H1 (cell line): ENCODE measurements at places on chromosomes 11 and 22.

DNA sequence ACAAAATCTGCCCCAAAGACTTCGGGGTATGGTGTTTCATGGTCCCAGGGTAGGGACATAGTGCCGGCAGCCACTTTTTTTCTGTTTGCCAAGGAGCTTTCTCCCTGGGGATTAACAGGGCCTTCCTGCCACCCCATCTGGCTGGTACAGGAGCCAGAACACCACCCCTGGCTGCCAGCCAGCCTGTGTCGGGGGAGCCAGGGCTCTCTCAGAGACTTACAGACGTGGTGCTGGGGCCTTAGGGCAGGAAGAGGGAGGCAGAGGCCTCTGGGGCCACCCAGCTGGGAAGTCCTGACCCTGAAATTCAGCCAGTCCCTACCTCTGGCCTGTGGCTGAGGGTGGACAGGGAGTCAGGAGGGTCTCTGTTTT is 52.4 kb upstream of the CDON start:
- no peak for DNase-seq

DNA sequence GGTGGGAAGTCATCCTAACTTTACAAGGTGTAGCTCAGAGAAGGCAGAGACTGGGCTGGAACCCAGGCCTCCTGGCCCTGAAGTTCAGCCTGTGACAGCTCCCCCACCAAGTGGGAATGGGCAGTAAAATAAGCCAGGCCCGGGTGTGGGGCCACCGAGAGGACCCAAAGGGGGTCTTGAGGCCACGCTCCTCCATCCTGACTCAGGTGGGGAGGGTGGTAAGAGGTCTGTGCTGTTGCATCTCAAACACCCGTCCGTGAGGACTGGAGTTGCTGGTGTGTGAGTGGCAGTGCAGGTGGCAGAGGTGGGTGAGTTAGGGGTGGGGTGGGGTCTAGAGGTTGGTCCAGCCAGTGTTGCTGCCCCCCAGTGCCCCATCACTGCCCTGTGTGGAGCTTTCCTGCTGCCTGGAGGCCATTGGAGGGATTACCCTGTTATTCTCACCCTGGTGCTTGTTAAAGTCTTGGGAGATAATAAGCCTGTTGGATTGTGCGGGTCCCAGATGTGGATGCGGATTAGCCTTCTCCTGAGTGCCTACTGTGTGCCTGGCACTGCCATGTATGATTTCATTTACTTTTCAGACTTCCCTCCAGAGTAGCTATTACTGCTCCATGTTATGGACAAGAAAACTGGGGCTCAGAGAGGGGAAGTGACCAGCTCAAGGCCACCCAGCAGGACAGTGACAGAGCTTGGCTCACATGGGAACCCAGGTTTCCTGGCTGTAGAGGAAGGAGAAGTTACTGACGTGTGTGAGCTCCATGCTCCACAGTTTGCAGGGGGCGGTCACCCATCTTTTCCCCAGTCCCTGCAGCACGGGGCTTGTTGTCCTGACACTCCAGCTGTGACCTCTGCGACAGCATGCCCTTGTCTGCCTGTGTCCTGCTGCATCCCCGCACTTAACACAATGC is 12.9 kb downstream of the SERPINH1 start:
- no peak for DNase-seq

DNA sequence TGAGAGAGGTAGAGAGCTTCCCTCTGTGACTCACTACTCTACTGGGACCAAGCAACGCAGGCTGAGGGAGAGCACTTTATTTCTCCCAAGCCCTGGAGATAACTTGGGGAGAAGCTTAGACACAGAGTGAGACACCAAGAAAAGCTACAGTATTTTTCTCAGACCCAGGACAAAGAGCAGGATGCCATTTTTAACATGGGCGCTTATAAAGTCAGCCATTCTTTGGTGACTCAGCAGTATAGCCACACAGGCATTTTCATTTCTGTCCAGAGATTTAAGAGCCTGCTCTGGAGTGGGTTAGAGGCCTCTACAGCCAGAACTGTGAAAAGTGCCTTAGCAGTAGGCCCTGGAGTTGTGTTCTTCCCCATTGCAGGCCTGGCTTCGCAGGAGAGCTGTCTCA is 55.0 kb upstream of the GLYAT start:
- no peak for DNase-seq

DNA sequence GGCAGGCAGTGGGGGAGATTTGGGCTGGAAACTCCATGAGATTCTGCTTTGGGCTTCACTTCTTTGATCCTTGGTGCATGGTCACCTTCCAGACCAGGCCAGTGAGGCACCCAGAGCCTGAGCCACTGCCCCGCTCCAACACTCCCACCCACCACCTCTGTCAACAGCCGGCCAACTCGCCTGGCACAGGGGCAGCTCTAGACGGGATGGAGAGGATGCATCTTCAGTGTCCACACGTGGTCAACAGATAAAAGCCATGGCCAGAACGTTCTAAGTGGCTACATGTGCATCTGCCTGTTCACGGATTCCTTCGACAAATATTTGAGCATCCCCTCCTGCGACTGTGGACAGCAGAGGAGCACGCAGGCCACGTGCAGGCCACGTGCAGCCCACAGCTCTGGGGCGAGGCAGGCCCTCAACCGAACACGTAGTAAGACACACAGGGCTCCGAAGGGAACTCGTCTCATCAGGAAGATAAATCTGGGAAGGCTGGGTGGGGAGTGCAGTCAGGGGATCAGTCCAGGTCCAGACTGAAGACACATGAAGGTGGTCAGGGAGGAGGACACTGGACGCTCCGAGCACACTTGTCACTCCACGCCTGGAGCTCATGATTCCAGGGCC is 1.2 kb downstream of the LRRC56 start:
- no peak for DNase-seq

DNA sequence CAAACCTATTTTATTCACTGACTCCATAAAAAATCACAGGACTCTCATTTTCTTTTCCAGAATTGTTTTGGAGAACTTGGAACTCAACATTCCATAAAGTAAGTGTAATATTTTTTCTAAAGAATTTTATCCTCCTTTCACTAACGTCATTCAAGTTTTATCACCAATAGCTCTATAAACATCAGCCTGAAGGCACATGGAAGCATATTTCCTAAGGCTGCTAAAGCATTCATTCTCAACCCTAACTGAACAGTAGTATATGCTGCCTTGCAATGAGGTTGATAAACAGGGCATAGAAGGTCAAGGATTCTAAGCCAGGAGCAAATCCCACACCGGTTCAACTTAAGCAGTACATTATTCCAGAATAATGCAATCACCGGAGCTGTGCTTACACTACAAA is 273.9 kb downstream of the RAB38 start:
- DNase-seq: no peak

GRCh38 chr22:36872084-36872483 is 11.3 kb downstream of the NCF4 start:
- DNase-seq: no peak

- DNase-seq: peak; percentile 94
Measured at GRCh38 chr11:60334005-60334620, 7.1 kb downstream of the MS4A6E start.

- no peak for DNase-seq
Measured at GRCh38 chr22:28223826-28224225, 304.8 kb upstream of the PITPNB start.

DNA sequence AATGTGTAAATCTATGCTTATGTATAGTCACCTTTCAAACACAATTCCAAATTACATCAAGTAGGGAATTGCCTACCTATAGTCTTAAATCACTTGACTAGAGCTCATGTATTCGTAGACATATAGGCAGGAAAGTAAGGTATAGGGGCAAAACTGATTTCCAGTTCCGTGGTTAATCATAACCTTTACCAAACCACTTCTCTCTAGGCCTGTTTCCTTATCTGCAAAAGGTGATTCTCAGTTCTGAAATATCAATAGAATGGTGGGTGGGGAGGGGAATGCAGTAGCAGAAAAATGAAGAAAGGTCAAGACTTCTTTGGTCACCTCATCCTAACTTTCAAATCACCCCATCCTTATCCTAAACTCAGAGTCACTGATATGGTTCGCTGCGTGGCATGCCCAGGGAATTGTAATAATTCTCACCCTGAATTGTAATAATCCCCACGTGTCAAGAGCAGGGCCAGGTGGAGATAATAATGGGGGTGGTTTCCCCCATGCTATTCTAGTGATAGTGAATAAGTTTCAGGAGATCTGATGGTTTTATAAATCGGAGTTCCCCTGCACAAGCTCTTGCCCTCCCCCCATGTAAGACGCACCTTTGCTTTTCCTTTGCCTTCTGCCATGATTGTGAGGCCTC is 1.9 kb upstream of the ANO5 start:
- no peak for DNase-seq

DNA sequence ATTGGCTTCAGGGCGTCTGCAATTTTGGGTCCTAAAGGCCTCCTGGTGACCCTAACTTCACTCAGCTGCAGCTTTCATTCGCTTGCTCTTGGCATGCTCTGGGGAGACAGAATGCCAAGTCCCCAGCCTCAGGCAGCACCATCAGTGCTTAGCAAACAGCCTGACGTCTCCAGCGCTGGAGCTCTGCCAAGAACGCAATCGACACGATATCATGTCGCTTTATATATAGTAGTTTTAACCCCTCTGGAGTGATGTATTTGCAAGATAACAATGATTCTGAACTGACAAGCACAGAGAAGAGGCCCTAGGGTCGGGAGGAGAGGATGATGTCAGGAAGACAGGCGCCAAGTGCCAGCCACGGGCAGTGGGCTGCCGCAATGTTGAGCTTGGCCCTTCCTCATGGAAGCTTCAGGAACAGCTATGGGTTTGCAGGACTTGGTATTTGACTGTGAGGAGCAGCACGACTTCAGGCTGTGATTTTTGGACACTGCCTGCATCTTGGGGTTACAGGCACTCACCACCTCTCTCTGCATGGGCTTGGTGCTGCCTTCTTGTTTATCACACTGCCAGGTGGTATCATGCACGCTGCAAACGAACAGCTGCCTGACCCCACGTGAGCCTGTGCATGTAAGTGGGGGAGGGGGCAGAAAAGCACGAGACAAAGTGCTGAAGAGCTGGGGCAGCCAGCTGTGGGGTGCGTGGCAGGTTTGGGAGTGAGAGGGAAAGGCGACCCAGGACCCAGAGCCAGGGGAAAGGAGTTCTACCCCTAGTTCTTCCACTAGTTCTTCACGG is 26.1 kb downstream of the B3GAT1 start:
- no peak for DNase-seq

GRCh38 chr22:49751966-49752597 is 75.6 kb downstream of the BRD1 start:
- DNase-seq: no peak

GRCh38 chr22:29394931-29395581 is 6.7 kb upstream of the AP1B1 start:
- DNase-seq: peak; percentile 36

DNA sequence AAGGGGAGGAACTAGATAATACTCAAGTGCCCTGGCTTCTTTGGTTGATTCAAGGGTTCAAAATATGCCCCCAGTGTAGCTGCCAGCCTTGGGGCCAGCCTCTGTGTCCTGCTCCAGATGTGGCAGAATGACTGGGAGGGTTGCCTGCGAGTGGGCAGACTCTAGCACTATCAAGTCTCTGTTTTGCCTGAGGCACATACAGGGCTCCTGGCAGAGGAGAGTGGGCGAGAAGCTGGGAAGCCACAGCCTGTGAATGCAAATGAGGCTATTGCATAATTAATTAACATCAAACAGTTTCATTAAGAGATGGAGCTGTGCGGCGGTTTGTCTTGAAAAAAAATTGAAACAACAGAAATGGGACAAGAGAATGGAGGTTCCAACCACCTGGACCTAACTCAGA is 50.8 kb downstream of the BUD13 start:
- no peak for DNase-seq

- no peak for DNase-seq
Measured at GRCh38 chr11:13119361-13119760, 110.2 kb downstream of the RASSF10 start.

DNA sequence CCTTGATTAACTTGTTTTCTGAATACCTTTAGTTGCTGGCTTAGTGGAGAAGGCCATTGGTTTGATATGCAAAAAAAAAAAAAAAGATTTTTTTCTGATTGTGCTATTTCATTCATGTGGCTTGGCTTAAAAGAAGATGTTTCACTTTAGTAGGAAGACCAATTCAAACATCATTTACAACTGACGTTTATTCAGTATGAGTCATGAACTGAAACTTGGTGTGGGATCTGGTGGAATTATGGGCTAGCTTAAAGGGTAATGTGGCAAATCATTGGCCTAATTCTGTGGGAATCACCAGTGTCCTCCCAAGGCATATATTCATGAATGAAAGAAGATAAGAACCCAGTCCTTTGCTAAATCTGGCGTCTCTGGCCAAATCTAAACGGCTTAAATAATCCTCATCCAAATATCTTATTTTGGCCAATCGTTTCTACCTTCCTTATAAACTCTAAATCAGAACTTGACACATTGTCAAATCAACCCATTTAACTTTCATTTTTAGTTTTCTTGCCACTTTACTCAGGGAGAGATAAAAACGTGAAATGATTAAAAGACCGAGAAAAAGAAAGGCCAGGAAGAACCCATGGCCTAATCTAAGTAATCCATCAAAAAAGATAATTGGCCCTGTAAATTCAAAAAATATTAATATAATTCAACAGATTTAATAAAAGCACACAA is 77.0 kb downstream of the DDIAS start:
- DNase-seq: no peak

- DNase-seq: no peak
Measured at GRCh38 chr11:124499711-124500110, 43.7 kb downstream of the OR8B12 start.

GRCh38 chr11:74593463-74593862 is 1.1 kb downstream of the POLD3 start:
- DNase-seq: no peak

DNA sequence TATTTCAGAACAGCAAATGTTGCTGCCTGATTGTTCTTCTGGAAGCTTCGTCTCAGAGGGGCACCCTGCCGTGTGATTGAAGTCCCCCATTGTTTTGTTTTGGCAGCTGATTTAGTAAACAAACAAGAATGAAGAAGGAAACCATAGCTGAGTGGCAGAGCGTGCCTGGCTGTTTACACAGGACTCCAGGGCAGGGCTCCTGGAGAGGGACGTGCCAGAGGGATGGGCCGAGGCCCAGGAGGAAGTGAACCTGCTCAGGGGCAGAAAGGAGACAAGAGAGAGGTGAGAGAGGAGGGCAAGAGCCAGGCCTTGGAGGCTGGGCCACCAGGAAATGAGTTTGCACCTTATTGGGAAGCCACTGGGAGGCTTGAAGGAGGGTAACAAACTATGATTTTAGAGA is 85.5 kb upstream of the B3GAT1 start:
- DNase-seq: no peak

GRCh38 chr11:60280412-60280811 is at the start of gene MS4A4A:
Gene MS4A4A (plus strand): TSS chr11:60280666. CDS start chr11:60280676, 10 bp downstream.
- DNase-seq: no peak

- DNase-seq: no peak
Measured at GRCh38 chr11:2816941-2817421, 68.6 kb downstream of the CDKN1C start.

GRCh38 chr11:33564856-33565453 is 135.7 kb downstream of the C11orf91 start:
- DNase-seq: no peak

DNA sequence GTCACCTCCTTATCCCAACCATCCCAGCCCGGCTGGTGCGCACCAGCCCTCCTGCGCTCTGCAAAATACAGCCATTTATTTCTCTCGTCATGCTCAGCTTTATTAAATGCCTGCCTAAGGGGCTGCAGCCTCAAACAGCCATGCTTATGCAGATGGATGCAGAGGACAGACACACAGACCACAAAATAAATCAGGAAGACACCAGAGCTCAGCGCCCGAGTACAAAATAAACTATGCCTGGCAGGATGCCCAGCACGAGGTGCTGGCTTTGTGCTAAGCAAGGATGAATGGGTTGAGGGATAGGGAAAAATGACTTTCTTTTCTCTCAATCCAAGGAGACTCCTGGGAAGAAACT is 70.5 kb downstream of the RPUSD4 start:
- no peak for DNase-seq
